ENCODE measurements at places on chromosomes 7 and 10.
A peak's percentile ranks its signal among the peaks of the same experiment; 100 is the strongest.

- DNase-seq = no peak
Observed at GRCh38 chr7:2124604-2125345, 108.0 kb downstream of the MAD1L1 start.

GRCh38 chr10:130741901-130742855 lies 569.3 kb downstream of the TCERG1L start:
- no peak for DNase-seq

GRCh38 chr7:117605712-117606111 lies 125.9 kb downstream of the CFTR start:
- no peak for DNase-seq

DNA sequence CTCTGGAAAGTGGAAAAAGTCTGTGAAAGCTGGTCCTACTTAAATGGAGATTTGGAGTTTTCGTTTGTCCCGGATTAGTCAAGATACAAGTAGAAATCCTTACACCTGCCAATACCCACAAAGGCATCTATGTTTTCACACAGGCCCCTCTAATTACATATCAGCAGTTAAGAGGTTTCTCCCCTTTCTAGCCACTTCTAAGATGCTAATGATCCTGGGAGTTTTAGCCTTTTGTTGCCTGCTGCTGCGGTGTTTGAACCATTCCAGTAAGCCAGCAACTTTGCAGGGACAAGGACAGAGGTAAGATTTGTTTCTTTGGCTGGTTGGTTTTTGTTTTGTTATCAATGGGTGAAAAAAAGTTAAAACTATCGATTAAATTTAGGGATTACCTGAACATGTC lies 5.8 kb upstream of the C1QL3 start:
- no peak for DNase-seq

DNA sequence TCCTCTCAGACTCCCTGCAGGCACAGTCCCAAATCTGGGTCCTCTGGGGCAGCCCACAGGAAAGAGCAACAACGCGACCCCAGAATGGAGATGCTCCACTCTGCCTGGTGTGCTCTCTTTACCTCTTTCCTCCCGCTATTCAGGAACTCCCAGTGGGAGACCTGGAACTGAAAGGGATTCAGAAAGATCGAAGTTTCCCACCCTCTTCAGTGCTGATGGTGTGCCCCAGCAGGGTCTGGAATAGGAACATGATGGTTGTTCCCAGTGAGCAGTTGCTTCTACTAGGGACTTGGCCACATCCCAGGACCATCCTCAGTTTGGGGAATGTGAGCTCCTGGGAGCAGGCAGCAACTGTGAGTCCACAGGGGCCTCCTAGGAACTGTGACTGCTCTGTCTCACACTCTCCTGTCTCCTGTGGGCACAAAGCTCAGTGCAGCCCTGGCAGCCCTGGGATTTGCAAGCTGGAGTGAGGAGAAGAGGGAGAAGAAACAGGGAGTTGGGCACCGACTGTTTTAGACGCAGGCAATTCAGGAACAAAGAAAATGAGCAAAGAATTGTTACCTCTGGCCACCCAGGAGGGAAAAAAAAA lies 17.9 kb downstream of the OR6V1 start:
- no peak for DNase-seq

DNA sequence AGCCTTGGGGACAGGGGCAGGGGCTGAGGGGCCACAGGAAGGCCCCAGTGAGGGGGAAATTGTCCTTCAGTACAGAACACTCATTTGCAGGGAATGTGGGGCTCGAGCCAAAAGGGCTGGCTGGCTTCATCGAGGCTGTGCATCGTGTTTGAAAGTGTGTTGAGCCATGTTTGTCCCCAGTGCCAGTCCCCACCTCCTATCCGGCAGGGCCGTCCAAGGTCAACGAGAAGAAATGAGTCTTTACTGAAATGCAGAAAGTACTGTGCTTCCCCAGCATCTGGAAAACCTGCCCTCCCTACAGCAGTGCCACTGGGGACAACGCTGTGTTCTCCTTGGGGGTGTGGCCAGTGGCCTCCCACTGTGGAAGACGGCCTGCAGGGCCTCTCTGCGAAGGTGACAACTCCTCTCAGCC lies 214.1 kb downstream of the KLF6 start:
- DNase-seq = no peak

DNA sequence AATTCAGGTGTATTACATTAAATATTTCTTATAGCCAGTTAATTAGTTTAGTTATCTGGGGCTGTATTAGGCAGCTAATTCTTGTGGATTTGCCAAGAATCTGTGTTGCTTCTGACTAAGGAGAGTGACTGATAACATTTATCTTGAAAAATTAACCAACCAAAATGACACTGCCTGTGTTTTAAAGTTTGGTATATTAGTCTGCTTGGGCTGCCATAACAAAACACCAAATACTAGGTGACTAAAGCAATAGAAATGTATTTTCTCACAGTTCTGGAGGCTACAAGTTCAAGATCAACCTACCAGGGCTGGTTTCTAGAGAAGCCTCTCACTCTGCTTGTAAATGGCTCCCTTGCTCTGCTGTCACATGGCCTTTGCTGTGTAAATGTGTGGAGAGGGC lies 12.9 kb downstream of the EXOC4 start:
- DNase-seq = no peak

GRCh38 chr7:154738216-154738615 lies 264.7 kb downstream of the PAXIP1 start:
- no peak for DNase-seq

DNA sequence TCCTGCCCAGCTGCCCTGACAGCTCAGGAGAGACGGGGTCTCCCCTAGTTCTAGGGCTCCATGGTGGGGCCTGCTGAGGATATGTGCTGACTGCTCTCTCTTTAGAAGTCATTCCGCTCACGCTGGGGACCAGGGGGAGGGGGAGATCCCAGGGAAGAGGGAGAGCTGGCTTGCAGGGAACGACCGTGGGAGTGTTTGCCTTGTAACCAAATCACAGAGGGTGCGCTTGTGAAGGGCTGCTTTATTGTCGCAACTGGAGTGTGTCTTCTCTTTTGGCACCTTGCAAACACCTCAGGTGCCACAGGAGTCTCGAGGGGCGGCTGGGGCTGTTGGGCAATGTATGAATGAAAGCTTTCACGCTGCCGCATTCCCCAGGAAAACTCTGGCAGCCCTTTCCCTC lies 531.3 kb upstream of the MKI67 start:
- DNase-seq = no peak

- DNase-seq = no peak
Observed at GRCh38 chr7:8305625-8306388, 43.8 kb upstream of the ICA1 start.

GRCh38 chr7:107939573-107940489 lies 48.8 kb downstream of the DLD start:
- no peak for DNase-seq

GRCh38 chr10:50395271-50395670 lies 144.0 kb upstream of the ASAH2 start:
- peak; percentile 78 for DNase-seq

DNA sequence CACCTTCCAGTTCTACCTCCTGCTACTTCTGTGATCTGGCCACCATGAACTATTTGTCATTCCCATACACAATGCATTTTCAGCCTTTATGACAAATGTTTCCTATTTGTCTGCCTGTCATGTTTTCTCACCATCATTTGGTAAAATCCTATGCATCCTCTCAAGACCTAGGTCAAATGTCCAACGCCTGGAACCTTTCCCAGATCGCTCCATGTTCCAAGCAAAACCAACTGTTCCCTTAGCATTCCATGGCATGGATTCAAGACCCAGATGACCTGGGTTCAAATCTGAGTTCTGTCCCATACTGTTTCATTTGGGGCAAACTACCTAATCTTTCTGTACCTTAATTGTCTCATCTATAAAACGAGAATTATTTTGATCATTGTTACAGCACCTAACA lies 98.9 kb downstream of the USP6NL start:
- DNase-seq = no peak

- peak; percentile 24 for DNase-seq
Observed at GRCh38 chr7:81447351-81447952, 322.4 kb downstream of the HGF start.

- DNase-seq = peak; percentile 41
Observed at GRCh38 chr10:13001041-13001886, at the start of gene CCDC3. CCDC3 (minus strand) TSS chr10:13001713; CDS start chr10:13001570, 143 bp downstream.

- DNase-seq = no peak
Observed at GRCh38 chr10:88417387-88418030, 165.6 kb downstream of the RNLS start.

- DNase-seq = no peak
Observed at GRCh38 chr7:116797612-116798011, 64.8 kb upstream of the CAPZA2 start.

DNA sequence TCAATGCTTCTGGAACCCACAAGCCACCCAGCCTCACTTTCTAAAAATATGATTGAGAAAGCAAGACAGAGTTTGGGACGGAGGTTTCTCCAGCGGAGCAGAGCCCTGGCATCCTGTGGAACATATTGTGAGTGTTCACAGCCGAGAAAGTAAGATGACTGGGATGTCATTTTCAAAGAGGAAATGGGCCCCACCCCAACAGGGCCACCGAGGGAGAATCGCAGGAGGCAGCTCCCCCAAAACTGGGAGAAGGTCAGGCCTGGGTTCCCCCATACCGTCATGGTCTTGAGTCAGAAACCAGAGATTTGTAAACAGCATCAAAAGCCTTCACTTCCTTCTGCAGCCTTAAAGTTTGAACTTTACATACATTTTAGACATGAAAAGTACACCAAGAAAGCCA lies 560.0 kb downstream of the PTPRN2 start:
- no peak for DNase-seq

DNA sequence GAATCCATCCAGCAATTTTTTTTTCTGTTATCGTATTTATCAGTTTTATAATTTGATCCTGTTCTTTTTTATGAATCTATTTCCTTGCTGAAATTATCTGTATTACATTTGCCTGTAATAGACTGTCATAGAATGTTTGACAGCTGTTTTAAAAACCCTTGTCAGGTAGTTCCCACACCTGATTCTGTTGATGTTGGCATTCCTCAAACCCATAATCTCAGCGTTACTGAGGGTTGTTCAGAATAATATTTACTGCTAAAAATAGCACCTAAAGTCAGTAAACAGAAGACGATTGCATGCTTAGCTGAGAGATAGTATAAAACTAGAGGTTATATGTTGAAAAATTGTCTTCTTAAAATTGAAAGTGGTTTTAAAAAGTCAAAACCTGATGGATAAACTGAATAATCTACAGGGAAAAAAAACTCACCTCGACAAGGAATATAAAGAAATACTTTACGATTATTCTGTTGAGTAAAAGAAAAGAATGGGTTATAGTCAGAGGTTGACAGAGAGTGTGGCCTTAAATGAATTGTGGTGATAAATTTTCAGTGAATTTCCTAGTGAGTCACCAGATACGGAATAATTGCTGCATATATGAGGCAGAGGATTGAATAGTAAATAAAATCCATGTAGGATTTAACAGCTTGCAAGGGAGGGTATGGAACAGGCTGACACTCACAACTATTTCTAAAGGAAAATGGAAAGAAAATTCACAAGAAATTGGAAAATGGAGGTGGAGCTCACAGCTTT lies 824.1 kb upstream of the IGFBP3 start:
- DNase-seq = no peak

DNA sequence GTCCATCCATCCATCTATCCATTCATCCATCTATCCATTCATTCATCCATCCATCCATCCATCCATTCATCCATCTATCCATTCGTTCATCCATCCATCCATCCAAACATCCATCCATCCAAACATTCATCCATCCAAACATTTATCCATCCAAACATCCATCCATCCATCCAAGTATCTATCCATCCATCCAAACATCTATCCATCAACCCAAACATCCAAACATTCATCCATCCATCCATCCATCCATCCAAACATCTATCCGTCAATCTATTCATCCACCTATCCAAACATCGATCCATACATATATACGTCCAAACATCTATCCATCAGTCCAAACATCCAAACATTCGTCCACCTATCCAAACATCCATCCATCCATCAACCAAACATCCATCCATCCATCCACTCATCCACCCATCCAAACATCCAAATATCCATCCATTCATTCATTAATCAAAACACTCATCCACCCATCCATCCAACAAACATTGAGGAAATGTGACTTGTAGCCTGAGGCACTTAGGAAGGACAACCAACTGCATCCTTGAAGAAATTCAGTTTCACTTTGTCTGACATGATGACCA lies 28.8 kb upstream of the MYH16 start:
- no peak for DNase-seq

GRCh38 chr10:54906940-54907339 lies 105.9 kb upstream of the PCDH15 start:
- DNase-seq = no peak

DNA sequence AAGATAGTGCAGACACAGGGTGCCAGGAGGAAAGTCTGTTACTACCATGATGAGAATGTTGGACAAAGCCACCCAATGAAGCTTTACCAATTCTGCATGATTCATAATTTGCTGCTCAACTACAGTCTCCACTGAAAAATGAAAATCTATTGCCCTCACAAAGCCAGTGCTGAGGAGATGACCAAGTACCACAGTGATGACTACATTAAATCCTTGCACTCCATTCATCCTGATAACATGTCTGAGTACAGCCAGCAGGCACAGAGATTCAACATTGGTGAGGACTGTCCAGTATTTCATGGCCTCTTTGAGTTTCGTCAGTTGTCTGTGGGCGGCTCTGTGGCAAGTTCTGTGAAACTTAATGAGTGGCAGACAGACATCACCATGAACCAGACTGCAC lies 144.0 kb downstream of the PLCE1 start:
- no peak for DNase-seq

DNA sequence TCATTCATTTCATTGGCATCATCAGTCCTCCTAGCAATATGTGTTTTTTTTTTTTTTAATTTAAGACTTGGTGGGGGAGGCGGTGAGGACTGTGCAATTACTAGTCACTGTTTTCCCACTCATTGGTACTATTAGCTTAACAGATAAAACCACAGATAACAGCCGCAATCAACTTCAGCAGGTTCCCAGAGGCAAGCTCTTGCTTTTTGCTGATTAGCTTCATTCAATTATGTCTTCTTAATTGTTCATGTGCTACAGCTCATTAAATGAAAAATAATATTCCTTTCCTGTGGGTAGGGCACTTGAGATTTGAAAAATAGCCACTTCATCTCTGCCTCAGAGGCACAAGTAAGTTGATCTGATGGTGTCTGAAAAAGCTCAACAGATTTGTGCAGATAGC lies 215.5 kb downstream of the PCDH15 start:
- DNase-seq = no peak

- no peak for DNase-seq
Observed at GRCh38 chr7:142787034-142787768, 16.4 kb downstream of the PRSS2 start.

GRCh38 chr7:82816272-82816671 lies 346.4 kb downstream of the PCLO start:
- no peak for DNase-seq

GRCh38 chr10:119383174-119383856 lies 159.2 kb downstream of the RGS10 start:
- no peak for DNase-seq

- DNase-seq = no peak
Observed at GRCh38 chr7:140624392-140625191, 16.0 kb downstream of the DENND2A start.

DNA sequence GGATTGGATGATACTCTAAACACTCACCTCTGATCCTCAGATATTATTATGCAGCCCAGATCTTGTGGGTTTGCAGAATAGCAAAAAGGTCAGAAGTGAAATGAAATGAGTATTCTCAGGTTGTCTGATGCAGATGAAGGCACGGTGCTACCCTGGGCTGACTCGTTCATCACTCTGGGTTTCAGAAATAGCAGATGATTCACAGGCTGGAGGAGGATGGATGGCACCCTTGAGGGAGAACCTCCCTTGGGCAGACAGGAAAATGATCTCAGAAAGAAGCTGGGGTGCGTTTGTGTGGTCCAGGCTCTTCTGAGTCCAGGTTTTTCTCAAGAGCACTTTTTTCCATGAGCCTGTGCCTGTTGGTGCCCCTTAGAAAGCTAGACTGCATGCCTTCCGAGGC lies 515.8 kb upstream of the MKI67 start:
- DNase-seq = no peak

Measured in suppressor macrophage treated with lipopolysaccharide for 1 hour (primary cell).